ENCODE measurements at places on chromosomes 4 and X.

GRCh38 chrX:68998716-68999115 lies 166.5 kb downstream of the PJA1 start:
- DNase-seq, result no peak

GRCh38 chr4:83258461-83258860 lies 26.1 kb downstream of the COQ2 start:
- DNase-seq, result no peak

DNA sequence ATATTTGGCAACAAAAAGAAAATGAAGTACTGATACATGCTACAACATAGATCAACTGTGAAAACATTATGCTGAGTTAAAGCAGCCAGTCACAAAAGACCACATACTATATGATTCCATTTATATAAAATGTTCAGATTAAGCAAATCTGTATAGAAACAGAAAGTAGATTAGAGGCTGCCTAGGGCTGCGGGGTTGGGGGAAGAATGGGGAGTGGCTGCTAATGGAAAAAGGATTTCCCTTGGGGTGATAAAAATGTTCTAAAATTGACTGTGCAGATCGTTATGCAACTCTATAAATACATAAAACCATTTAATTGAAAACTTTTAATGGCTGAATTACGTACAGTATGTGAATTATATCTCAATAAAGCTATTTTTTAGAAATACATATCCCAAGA lies 46.8 kb downstream of the NEK1 start:
- no peak for DNase-seq

GRCh38 chr4:62513306-62513705 lies 1313.2 kb downstream of the ADGRL3 start:
- DNase-seq, result no peak

GRCh38 chrX:124256629-124257380 lies 75.7 kb upstream of the TEX13D start:
- DNase-seq, result no peak

GRCh38 chrX:71181558-71181909 lies 36.9 kb downstream of the NLGN3 start:
- no peak for DNase-seq

DNA sequence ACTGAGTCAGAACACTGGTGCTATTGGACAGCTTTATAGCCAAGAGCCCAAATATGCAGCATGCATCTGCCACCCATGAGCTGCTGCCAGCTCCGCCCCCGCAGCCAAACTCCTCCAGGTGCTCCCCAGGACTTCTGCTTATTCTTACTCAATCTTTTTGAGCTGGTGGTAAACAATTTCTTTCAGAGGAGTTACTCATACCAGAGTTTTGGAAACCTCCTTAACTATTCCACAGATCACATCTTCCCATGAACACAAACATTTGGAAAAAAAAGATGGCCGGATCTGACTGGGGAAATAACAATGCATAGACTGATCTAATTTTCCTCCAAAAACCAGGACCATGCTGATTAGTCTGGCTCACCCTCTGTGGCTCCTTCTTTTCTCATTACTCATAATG lies 399.9 kb downstream of the GPM6A start:
- DNase-seq, result no peak

- no peak for DNase-seq
These were observed 180.7 kb downstream of the ADGRL3 start for GRCh38 chr4:61380865-61381264.
